EH (cell line): ENCODE measurements at places on chromosomes 2 and 18.

- DNase-seq: no peak
Observed at GRCh38 chr2:186653511-186653910, 40.3 kb upstream of the FAM171B start.

DNA sequence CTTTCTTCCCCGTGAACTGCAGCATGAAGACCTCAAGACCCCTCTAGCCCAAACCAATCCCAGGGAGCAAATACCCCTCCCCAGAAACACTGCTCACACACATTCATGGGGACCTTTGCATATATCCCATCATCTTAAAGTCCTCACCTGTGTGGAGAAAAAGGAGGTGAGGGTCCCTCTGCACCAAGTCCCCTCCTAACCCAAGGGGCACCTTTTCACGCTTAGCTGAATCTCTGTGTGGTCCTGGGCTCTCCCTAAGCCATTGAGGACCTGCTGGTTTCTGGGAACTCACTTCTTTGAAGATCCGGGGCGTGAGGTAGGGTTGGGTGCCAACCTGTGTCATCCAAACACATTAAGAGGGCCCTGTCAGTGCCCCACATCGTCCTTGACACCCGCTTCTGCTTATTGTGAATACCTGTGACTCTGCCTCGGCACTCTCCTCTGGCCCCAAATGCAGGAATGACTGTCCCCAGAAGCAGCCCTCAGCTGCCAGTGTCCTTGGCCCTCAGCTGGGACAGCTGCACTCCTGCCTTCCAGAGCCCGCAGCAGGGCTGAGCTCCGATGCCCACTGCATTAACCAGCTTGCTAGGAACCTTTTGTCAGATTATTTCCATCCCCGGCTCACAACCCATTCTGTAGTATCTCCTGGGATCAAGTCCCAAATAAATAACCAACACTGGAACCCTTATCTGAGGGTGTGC is 41.3 kb upstream of the ITM2C start:
- DNase-seq: no peak

DNA sequence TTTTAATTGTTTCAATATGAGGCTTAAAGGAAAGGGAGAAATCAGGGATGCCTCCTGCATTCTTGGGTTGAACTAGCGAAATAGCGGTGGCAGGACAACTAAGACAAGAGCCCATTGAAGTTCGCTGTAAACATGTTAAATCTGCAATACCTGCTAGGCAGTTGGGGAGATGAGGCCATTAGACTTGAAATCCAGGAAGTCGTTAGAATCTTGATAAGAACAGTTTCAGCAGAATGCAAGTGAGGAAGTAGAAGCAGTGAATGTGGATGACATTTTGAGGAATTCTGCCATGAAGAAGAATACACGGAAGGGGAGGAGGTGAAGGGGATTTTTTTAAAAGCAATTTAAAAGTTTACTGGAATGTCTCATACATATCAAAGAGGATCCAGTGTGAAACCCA is 109.7 kb downstream of the LPIN1 start:
- DNase-seq: no peak

DNA sequence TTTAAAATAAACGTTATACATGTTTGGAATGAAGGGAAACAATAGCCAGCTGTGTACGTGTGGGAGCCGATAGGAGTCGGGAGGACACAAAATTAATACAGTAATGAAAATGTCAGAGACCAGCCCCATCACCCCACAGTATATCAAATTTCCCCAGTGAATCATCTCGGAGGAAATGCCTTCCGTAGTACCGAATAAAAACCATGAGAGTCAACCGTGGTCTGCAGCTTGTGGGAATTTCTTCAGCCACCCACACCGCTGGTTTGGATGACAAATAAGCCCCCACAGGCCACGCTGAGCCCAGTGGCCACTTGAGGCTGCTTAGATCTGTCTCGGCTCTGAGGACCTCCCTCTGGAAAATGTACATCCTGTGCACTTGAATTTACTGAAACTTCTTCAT is 133.7 kb downstream of the COL6A3 start:
- DNase-seq: peak; percentile 99

DNA sequence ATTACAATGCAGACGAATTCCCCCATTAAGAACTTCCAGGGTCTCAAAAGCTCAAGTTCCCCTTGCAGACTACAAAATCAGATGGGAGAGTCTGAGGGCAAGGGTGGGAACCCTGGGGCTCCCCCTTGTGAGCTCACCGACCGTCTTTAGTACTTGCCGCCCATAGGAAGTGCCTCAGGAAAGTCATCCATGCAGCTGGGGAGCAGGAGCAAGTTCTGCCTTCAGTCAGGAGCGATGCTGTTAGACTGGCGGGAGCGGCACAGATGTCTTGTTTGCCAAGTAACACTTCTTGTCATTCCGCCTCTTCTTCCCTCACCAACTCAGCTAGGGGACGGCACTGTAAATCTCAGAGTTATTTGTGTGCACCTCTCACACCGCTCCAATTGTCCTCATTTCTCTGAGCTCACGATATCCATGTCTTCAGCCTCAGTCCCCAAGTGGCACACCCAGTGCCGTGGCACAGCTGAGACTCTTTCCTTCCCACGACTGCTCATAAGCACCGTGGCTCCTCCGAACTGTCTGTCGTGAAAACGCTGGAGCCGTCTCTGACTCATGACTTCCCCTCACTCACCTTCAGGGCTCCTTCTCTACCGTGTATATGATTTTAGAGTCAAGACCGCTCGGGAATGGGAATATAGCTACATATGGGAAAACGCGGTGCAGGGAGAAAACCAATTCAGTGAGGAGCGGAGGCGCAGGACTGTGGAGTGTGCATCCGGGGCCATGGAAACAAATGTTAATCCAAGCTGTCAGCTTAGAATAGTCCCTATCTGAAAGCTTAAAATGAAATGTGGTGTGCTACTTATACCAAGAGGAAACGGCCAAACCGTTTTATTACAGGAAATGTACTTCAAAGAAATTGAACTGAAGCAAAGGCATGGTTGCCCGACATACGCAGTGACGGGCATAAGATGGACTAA is 34.0 kb downstream of the UXS1 start:
- DNase-seq: no peak

DNA sequence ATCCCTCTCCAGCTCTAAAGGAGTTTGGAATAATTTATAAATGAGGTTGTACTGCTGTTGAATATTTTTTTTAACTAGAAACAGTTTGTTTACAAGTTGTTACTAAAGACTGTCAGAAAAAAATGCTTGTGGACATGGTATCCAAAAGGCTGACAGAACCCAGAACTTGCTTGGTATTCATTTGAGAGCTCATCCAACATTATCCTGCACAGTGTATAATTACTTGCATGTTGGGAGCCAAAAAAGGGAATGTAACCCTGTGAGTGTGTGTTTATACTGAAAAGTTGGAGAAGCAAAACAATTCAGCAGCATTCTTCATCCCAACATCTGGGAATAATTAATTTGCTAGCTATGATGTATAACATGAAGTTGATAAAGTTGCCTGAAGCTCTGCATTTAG is 42.1 kb upstream of the EHBP1 start:
- peak; percentile 97 for DNase-seq
